GM23248 (cell line): ENCODE measurements at places on chromosomes 11 and 22. TPM values are rescaled to one million over a fixed set of nuclear protein-coding genes. Genes with fewer than 3 reads are reported as not detected.
A peak's percentile ranks its signal among the peaks of the same experiment; 100 is the strongest.

- peaks cover 9% of the 10 kb centered on the region for H3K4me1 ChIP-seq
- no peak overlapping the region for H3K4me3 ChIP-seq
- peaks cover 9% of the 10 kb centered on the region; the same call in 1 of the 2 replicates for H3K36me3 ChIP-seq
- no peaks in the 10 kb centered on the region for H3K27me3 ChIP-seq
- no peak for DNase-seq
- no peak overlapping the region for H3K27ac ChIP-seq
Observed at GRCh38 chr11:58592760-58593472, 14.1 kb downstream of the ZFP91 start.

- peaks cover 26% of the 10 kb centered on the region; the same call in 1 of the 2 replicates for H3K27me3 ChIP-seq
- H3K27ac ChIP-seq = no peak overlapping the region
Observed at GRCh38 chr22:22397292-22397870, 111.2 kb downstream of the ZNF280B start.

The OR51B4 gene
- not detected in 2 replicates for total RNA-seq

DNA sequence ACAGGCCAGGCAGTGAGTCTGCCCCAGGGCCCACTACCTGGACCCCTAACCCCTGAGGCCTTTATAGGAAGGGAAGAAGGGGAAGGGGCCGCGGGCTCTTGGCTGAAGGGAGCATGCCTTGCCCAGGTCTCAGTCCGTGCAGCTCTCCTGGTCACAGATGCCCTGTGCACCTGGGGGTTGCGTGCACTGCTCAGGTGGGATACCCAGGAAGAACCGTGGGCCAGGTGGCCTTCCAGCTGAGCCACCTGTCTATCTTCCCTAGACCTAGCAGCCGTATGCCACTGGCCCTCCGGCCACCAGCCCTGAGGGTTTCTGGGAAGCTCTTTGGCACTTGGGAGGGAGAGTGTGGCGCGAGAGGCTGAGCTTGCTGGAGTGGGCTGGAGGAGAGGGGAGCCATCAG, 1178.6 kb downstream of the BRD1 start:
- H3K4me3 ChIP-seq = no peak overlapping the region
- no peaks in the 10 kb centered on the region for H3K4me1 ChIP-seq
- H3K36me3 ChIP-seq = no peaks in the 10 kb centered on the region
- no peak overlapping the region for H3K27ac ChIP-seq

DNA sequence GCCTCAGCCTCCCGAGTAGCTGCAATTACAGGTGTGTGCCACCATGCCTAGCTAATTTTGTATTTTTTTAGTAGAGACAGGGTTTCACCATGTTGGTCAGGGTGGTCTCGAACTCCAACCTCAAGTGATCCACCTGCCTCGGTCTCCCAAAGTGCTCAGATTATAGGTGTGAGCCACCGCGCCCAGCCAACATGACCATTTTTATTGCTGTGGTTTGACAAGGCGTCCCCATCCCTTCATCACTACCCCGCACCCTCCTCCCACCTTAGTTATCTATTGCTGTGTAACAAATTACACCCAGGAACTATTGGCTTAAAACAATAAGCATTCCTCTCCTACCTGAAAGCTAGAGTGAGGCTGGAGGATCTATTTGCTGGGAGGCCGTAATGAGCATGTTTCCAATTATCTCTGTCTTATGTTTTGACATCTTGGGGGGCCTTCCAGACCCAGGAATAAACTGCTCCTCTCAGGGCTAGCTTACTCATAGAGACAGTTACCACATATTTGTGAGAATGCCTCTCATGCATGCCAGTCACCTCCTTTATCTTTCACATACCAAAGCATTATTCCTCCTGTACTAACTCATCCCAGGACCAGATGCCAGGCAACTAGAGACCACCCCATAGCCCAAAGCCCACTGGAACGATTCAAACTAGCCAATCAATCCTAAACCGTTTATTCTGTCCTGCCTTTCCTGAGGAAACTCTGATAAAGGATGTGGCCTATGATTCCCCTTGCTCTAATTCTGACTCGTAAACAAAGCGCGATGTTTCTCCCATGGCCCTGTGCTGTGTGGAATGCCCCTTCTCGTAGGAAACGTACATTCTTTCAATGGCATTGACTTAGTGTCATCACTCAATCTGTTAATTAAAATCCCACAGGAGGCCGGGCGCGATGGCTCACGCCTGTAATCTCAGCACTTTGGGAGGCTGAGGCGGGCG, 19.4 kb downstream of the SNU13 start:
- peaks cover 7% of the 10 kb centered on the region; the same call in 1 of the 2 replicates for H3K36me3 ChIP-seq
- H3K4me3 ChIP-seq = no peak overlapping the region
- H3K27ac ChIP-seq = peak overlapping the region; percentile 72
- peaks cover 37% of the 10 kb centered on the region for H3K4me1 ChIP-seq
- peak; percentile 84 for DNase-seq

The SCGB1A1 gene
- total RNA-seq = not detected in 2 replicates

DNA sequence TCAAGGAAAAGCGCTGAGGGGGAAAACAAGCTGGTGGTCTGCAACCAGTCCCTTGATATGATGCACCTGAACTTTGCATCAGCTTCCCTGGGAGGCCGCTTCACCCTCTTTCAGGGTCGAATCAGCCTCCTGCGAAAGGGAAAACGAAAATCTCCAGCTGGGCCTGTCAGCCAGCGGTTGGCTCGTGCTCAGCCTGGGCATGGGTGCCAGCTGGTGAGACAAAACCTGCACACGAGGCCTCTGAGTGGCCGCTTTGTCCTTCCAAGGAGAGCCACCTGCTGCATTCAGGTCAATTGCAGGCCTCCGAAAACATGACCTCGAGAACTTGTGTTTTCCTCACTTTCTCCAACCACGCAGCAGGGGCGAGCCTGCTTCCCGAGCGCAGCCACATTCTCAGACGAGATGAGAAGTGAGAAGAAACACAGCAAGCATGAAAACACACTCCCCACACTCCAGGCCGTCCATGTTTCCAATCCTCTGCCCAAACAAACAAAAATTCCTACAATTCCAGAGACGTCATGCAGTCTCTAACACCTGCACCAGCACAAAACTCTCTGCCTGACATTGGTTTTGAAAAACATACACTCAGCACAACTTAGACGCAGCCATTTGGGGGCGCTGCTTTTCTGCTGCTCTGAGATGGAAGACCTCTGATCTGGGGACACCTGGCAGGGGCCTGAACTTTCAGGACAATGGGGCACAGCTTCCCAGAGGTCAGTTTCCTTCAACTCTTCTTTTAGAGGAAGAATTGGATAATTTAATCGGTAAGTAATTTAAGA, 77.1 kb downstream of the DHCR7 start:
- H3K27me3 ChIP-seq = peaks cover 18% of the 10 kb centered on the region
- no peaks in the 10 kb centered on the region for H3K36me3 ChIP-seq
- no peak overlapping the region for H3K27ac ChIP-seq
- H3K4me1 ChIP-seq = no peaks in the 10 kb centered on the region
- H3K4me3 ChIP-seq = no peak overlapping the region

DNA sequence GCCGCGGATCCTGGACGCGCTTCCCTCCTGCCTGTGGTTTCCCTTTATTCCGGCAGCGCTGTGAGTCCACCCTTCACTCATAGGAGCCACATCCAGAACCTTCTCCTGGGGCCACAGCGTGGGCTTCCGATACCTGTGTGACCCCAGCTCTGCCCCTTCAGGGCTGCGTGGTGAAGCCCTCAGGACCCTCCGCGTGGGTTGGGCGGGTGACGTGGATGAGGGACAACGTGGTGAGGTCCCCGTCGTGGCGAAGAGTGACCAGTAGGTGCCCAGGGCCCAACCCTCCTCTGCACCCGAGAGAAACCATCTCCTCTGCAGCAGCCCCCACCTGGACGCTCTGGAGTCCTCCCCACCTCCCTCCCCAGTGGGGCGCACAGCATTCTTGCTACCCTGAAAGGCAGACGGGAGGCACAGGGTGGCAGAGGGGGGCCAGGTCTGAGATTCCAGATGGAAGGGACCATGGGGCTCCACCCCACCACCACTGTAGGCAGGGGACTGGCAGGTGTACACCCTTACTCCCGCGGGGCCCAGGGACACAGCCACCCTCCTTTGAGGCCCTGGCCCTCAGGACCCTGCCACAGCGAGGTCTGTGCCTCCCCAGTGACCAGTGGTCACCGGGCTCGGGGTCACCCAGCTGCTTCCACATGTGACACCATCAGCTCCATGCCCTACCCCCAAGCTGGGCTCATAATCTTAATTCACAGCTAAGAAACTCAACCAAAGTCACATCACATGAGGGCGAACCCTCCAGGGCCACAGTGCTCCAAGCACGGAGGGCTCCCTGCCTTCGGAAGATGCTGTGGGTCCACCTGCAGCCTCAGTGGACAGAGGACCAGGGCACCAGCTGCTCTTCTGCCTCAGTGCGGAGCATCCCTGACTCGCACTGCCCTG, 3.4 kb upstream of the ZBED4 start:
- no peak overlapping the region for H3K4me3 ChIP-seq
- no peaks in the 10 kb centered on the region for H3K36me3 ChIP-seq
- peaks cover 7% of the 10 kb centered on the region for H3K4me1 ChIP-seq
- H3K27me3 ChIP-seq = peaks cover 31% of the 10 kb centered on the region
- no peak overlapping the region for H3K27ac ChIP-seq
- DNase-seq = no peak

DNA sequence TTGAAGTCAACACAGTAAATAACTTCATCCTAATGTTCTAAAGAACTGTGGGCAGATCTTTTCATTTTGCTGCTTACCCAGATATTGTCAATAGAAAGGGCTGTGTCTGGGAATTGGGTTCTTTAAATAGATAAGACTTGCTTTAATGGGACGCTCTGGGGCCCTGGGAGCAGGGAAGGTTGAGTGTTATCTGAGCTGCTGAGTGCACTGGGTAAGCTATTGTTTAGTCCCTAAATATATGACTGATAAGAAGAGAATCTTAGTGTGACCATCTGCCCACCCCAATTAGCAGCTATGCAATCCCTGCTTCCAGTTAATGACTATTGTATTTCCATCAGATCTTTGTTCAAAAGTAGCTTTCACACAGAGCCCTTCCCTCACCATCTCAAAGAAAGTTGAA, 44.4 kb downstream of the ARHGAP42 start:
- H3K27me3 ChIP-seq = no peaks in the 10 kb centered on the region
- no peaks in the 10 kb centered on the region for H3K36me3 ChIP-seq
- H3K4me3 ChIP-seq = no peak overlapping the region
- H3K4me1 ChIP-seq = peaks cover 11% of the 10 kb centered on the region; the same call in 1 of the 2 replicates
- DNase-seq = no peak

The CARS1 gene
- 111 and 125 TPM in 2 replicates for total RNA-seq

GRCh38 chr22:29203488-29204454, 1.9 kb upstream of the EMID1 start:
- peaks cover 22% of the 10 kb centered on the region for H3K27me3 ChIP-seq
- DNase-seq = no peak
- no peak overlapping the region for H3K27ac ChIP-seq
- H3K4me3 ChIP-seq = no peak overlapping the region
- no peaks in the 10 kb centered on the region for H3K36me3 ChIP-seq

The CCDC88B gene
- 1.8 TPM in 2 replicates for total RNA-seq

The IFITM5 gene
- total RNA-seq = not detected in 2 replicates

- H3K4me3 ChIP-seq = no peak overlapping the region
- H3K36me3 ChIP-seq = no peaks in the 10 kb centered on the region
- H3K4me1 ChIP-seq = 0 out of 2 replicates have a peak, but pooled peaks cover 9% of the 10 kb centered on the region
- no peak overlapping the region for H3K27ac ChIP-seq
- DNase-seq = peak; percentile 27
Observed at GRCh38 chr22:29079218-29079901, 6.5 kb downstream of the KREMEN1 start.

- no peaks in the 10 kb centered on the region for H3K36me3 ChIP-seq
- H3K27ac ChIP-seq = no peak overlapping the region
- H3K4me3 ChIP-seq = no peak overlapping the region
Observed at GRCh38 chr22:35470903-35471321, 69.7 kb upstream of the RASD2 start.

The OR51I1 gene
- not detected in 2 replicates for total RNA-seq

- no peaks in the 10 kb centered on the region for H3K36me3 ChIP-seq
- H3K27me3 ChIP-seq = no peaks in the 10 kb centered on the region
- H3K4me3 ChIP-seq = no peak overlapping the region
- peak; percentile 39 for DNase-seq
- peak overlapping the region; percentile 43 for H3K27ac ChIP-seq
Observed at GRCh38 chr11:80104191-80104590, 663.4 kb upstream of the TENM4 start.

- H3K4me3 ChIP-seq = no peak overlapping the region
- no peaks in the 10 kb centered on the region for H3K4me1 ChIP-seq
- no peaks in the 10 kb centered on the region for H3K36me3 ChIP-seq
- no peak for DNase-seq
Observed at GRCh38 chr11:66915046-66915832, 42.9 kb downstream of the PC start.

DNA sequence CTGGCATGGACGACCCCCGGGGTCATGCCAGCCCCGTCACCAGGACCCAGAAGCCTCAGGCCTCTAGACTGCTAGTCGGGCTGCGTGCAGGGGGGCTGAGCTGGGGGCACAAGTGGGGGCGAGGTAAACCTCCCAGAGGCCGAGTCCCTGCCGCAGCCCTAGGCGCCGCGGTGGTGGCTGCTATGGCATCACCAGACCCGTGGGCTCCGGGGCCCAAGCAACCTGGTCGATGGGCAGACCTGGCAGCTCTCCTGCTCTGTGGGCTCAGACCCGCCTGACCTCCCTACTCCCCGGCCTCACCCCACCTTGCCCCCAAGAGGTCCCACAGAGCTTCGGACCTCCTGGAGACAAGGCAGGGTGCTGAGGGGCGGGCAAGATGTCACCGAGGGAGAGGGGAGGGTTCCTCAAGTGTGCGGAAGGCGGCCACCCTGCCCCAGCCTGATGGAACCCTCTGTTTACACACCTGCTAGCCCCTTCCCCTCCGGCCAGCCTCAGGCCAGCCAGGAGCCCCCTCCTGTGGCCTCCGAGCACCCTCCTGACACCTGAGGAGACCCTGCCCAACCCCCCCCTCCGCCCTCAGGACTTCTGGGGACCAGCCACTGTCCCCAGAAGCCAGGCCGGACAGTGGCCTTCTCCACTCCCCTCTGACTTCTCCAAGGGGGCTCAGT, 9.4 kb downstream of the IGF2 start:
- no peaks in the 10 kb centered on the region for H3K36me3 ChIP-seq
- no peak overlapping the region for H3K4me3 ChIP-seq
- peaks cover 9% of the 10 kb centered on the region for H3K27me3 ChIP-seq
- no peak for DNase-seq
- H3K27ac ChIP-seq = no peak overlapping the region
- H3K4me1 ChIP-seq = no peaks in the 10 kb centered on the region

The WNT11 gene
- 0.63 TPM in 1 of 2 replicates, not detected in the other for total RNA-seq

DNA sequence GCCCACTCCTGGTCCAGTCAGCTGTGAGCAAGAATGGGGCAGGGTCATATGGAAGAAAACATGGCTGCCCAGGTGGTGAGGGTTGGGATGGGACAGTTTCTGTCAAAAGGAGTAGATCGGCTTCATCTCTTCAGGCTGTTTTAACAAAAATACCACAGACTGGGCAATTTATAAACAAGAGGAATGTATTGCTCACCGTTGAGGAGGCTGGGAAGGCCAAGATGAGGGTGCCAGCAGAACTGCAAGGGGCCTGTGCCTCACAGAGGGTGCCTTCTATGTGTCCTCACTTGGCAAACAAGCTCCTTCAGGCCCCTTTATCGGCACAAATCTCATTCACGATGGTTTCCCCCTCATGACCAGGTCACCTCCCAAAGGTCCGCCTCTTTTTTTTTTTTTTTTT, 18.1 kb upstream of the RELT start:
- H3K27me3 ChIP-seq = no peaks in the 10 kb centered on the region
- peak overlapping the region; percentile 36; the same call in 1 of the 2 replicates for H3K27ac ChIP-seq
- no peak overlapping the region for H3K4me3 ChIP-seq
- peaks cover 33% of the 10 kb centered on the region for H3K36me3 ChIP-seq
